ENCODE measurements at places on chromosomes 12 and 14.
A peak's percentile ranks its signal among the peaks of the same experiment; 100 is the strongest.

- DNase-seq, result no peak
These were observed 90.5 kb upstream of the STXBP6 start for GRCh38 chr14:25140411-25140810.

GRCh38 chr12:67943141-67943892 is 45.9 kb upstream of the IFNG-AS1 start:
- peak; percentile 61 for DNase-seq

DNA sequence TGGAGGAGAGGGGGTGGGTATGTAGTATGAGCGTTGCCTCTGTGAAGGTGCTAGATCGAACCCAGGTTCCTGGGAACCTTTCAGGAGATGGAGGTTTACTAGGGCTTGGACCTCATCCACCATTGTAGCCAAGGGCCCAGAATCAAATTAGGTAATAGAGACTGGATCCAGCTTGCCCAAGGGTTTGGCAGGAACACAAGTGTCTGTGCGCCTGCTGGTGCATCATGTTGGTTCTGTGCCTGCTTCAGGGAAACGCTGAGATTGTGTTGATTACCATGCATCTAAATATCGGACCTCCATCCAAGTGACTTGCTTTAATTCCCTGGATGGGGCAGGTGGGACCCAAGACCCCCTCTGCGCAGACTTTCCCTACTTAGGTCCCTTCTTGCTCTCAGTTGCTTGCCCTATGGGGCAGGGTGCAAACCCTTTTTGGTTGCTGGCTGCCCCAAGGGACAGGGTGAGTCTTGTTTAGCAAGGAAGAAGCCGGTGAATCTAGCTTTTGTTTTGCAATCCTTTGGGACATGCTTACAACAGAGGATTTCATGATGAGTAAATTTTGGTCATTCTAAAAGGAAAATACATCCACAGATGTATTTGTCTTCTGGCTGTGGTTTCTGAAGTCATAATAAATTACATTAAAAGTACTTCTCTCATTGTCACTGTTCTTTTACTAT is 189.8 kb upstream of the PRICKLE1 start:
- no peak for DNase-seq

GRCh38 chr12:87784350-87784749 is 244.9 kb downstream of the C12orf50 start:
- DNase-seq, result no peak

- no peak for DNase-seq
These were observed 177.1 kb downstream of the BCL11B start for GRCh38 chr14:99094901-99095300.

DNA sequence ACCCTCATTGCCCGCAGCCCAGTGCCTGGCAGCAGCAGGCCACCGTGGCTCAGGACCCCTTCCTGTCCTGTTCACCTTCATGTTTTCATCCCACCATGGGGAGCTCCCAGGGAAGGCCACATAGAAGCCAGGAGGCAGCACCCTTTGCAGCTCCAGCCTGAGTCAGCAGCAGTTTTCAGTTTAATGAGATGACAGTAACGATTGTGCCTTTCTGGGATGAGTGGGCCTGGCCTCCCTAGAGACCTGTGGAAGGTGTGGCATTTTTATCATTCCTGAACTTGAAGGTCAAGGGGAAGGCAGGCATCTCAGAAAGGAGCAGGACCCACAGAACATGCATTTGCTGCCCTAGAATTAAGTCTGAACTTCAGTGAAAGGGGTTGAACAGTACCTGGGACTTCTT is 532.8 kb downstream of the FUT8 start:
- DNase-seq, result peak; percentile 9

- peak; percentile 56 for DNase-seq
These were observed 5.7 kb downstream of the FAM222A start for GRCh38 chr12:109719123-109720022.

GRCh38 chr12:1493781-1494565 is 100.4 kb downstream of the FBXL14 start:
- no peak for DNase-seq

DNA sequence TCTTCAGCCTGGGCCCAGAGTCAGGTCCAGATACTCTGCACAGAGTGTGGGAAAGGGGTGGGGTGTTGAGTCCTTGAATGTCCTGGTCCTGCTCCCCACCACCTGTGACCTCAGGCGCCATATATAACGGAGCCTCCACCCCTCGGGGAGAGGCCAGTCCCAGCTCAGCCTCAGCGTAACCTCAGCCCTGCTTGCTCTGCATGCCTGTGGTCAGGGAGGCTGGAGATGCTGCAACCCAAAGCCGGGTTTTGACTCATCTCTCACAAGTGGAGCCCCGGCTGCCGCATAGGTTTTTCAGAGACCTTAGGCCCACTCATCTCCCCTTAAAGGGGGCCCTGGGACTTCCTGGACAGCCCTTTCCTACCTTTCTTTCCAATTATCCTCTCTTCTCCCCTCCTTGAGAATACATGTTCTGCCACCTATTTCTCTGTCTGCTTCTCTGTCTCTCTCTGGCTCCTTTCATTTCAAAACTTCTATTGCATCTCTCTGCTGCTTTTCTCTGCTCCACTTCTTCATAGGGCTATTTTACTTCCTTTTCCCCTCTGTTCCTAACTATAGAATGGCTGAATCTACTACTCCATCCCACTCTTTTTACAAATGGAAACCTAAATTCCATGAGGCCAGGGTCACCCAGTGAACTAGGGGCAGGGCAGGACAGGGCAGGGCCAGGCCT is 1.2 kb downstream of the ITGB7 start:
- no peak for DNase-seq

DNA sequence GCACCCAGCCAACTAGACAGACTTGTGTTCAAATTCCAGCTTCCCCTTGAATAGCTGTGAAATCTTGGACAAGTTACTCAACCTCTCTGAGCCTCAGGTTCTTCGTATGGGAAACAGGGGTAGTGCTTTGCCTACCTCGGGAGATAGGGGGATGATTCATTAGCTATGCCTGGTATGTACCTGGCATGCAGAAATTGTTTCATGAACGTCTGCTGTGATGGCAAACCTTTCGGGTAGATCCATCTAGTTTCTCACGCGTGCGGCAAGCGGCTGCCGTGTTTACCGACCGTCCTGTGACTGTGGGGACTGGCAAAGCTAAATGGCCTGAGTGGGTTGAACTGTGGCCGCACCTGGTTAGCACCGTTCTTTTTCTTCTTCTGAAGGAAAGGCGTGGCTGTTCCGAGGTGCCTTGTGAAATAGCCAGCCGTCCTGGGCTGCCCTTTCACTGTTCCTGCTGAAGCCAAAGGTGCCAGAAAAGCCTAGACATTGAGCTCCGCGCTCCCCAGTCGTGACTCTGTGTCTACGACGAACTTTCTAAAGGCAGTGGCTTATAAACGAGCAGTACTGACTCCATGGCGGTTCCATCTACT is 40.6 kb upstream of the MED13L start:
- DNase-seq, result no peak

- no peak for DNase-seq
These were observed 39.8 kb downstream of the BAZ1A start for GRCh38 chr14:34835312-34835711.

DNA sequence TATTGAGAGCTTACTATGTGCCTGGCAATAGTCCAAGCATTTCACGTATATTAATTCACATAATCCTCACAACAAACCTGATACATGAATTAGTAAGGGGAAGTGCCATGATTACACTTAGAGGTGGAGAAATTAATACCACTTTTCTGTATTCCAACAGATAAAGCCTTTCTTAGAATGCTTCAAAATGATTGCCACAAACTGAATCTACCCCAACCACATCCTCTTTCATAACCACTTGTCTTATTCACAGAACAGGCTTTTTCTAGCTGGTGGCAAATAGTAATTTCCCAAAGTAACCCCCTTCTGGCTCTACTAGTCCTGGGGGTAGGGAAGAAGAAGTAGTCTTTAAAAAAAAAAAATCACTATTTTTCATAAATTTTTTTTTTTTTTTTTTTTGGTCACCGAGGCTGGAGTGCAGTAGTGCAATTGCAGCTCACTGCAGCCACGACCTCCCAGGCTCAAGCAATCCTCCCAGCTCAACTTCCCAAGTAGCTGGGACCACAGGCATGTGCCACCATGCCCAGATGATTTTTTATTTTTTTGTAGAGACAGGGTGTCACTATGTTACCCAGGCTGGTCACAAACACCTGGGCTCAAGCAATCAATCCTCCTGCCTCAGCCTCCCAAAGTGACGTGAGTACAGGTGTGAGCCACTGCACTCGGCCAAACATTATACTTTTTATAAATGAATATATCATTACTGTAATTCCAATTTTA is 59.0 kb upstream of the ARID2 start:
- no peak for DNase-seq

GRCh38 chr14:101855958-101856357 is 94.4 kb downstream of the PPP2R5C start:
- no peak for DNase-seq

GRCh38 chr12:56995930-56996496 is 10.3 kb downstream of the ZBTB39 start:
- no peak for DNase-seq

- DNase-seq, result no peak
These were observed 14.1 kb upstream of the GALNT9 start for GRCh38 chr12:132343294-132344004.

Data from WERI-Rb-1 (cell line).